ENCODE measurements at places on chromosomes 2 and 18. TPM values are rescaled to one million over a fixed set of nuclear protein-coding genes. Genes with fewer than 3 reads are reported as not detected.

DNA sequence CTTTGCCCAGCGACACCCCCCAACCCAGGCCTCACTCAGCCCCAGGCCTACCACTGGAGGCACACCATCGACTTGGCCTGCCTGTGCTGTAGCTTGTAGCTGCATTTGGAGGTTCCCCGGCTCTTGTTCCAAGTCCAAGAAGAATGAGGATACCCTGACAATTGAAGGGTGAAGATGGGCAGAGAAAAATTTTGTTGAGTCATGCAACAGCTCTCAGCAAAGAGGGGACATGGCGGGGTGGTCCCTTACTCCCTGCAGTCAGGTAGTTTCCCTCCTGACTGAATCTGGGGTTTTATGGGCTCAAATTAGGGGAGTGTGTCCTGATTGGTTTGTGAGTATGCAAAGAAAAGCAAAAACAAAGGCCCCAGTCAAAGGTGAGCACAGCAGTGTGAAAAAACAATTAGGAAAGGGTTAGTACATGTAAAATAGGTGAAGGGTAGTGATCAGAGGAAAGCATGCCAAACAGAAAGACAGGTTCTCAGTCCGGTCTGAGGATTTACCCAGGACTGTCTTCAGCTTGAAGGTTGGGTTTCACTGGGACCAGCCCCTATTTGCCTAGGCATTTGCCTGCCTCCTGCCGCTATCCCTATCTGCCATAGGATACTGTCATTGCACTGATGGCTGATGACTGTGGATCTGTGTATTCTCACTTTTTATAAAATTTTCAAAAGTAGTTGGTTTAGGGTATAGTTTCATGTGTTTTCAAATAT lies 316.4 kb upstream of the RND3 start:
- no peak for DNase-seq
- H3K4me3 ChIP-seq = no peak overlapping the region
- peaks cover 2% of the 10 kb centered on the region for H3K27me3 ChIP-seq
- H3K27ac ChIP-seq = no peak overlapping the region
- H3K36me3 ChIP-seq = no peaks in the 10 kb centered on the region

- H3K4me1 ChIP-seq = no peaks in the 10 kb centered on the region
- H3K36me3 ChIP-seq = no peaks in the 10 kb centered on the region
- no peak for DNase-seq
- H3K27me3 ChIP-seq = no peaks in the 10 kb centered on the region
- no peak overlapping the region for H3K27ac ChIP-seq
- no peak overlapping the region for H3K4me3 ChIP-seq
These were observed 194.0 kb downstream of the VWC2L start for GRCh38 chr2:214604861-214605260.

- no peak overlapping the region for H3K4me3 ChIP-seq
- peaks cover 19% of the 10 kb centered on the region for H3K4me1 ChIP-seq
- peaks cover 2% of the 10 kb centered on the region for H3K27me3 ChIP-seq
- DNase-seq = peak; percentile 7
These were observed 262.8 kb downstream of the ZEB2 start for GRCh38 chr2:144256996-144257707.

DNA sequence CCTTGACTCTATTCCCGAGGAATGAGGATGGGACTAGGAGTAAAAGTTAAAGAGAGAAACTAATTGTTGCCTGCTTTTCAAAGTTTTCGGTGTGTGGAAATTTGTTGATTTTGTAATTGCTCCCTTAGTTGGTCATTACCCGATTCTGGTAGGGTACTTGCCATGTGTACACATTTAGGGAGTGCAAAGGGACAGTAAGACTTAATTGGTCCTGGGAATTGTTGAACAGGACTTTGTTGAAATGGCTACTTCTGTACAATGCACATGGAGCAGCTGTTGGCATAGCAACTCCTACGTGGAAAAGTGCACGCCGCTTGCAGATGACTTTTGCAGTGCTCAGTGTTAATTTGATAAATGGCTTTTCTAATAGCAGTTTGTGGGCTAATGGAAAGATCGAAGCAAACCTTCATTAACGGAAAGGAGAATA lies 22.9 kb downstream of the EPAS1 start:
- no peak overlapping the region for H3K27ac ChIP-seq
- H3K36me3 ChIP-seq = no peaks in the 10 kb centered on the region
- no peak overlapping the region for H3K4me3 ChIP-seq
- H3K27me3 ChIP-seq = no peaks in the 10 kb centered on the region

GRCh38 chr2:177262092-177262491 lies 2.4 kb downstream of the NFE2L2 start:
- H3K4me3 ChIP-seq = peak overlapping the region; percentile 92
- H3K36me3 ChIP-seq = peaks cover 42% of the 10 kb centered on the region
- no peak for DNase-seq
- H3K27me3 ChIP-seq = no peaks in the 10 kb centered on the region

DNA sequence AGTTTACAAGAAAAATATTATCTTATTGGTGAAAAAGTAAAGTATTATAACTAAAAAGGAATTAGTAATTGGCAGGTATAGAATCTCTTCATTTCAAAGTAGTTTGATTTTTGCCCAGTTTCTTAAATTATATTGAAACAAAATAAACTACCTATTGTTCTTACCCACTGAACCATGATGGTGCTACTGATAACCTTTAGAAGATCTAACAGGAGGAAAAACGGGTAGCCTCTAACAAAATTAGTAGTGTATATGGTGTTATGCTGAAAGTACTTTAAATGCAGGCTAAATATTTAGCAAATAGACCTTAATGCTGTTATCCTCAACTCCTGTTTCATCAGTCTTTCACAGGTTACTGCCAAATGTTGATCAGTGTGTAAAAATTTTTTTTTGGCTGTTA lies 19.1 kb downstream of the MRPS9 start:
- peaks cover 28% of the 10 kb centered on the region for H3K36me3 ChIP-seq
- no peak for DNase-seq
- H3K27ac ChIP-seq = no peak overlapping the region
- H3K4me3 ChIP-seq = no peak overlapping the region
- H3K27me3 ChIP-seq = no peaks in the 10 kb centered on the region
- peaks cover 7% of the 10 kb centered on the region for H3K4me1 ChIP-seq

DNA sequence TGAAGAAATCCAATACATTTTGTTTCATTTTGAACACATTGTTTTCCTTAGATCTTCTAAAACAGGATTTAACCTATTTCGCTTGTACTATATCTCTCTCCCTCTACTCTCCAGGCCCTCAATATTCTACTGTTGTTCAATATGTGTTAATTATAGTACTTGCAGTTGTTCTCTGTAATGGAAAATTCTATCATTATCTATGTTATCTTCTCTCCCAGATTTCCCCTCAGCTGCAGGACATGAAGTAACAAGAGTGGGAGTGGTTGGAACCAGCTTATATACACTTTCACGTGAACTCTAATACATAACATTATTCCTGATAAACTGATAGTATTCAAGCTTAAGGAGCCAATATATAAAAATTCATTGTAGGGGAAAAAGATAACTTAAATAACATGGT lies 7.0 kb upstream of the STRN start:
- DNase-seq = no peak
- H3K27ac ChIP-seq = no peak overlapping the region
- H3K36me3 ChIP-seq = peaks cover 4% of the 10 kb centered on the region

- H3K27me3 ChIP-seq = no peaks in the 10 kb centered on the region
- H3K27ac ChIP-seq = no peak overlapping the region
- no peaks in the 10 kb centered on the region for H3K4me1 ChIP-seq
- H3K4me3 ChIP-seq = no peak overlapping the region
- H3K36me3 ChIP-seq = no peaks in the 10 kb centered on the region
These were observed 174.1 kb downstream of the NOL4 start for GRCh38 chr18:34050661-34051060.

DNA sequence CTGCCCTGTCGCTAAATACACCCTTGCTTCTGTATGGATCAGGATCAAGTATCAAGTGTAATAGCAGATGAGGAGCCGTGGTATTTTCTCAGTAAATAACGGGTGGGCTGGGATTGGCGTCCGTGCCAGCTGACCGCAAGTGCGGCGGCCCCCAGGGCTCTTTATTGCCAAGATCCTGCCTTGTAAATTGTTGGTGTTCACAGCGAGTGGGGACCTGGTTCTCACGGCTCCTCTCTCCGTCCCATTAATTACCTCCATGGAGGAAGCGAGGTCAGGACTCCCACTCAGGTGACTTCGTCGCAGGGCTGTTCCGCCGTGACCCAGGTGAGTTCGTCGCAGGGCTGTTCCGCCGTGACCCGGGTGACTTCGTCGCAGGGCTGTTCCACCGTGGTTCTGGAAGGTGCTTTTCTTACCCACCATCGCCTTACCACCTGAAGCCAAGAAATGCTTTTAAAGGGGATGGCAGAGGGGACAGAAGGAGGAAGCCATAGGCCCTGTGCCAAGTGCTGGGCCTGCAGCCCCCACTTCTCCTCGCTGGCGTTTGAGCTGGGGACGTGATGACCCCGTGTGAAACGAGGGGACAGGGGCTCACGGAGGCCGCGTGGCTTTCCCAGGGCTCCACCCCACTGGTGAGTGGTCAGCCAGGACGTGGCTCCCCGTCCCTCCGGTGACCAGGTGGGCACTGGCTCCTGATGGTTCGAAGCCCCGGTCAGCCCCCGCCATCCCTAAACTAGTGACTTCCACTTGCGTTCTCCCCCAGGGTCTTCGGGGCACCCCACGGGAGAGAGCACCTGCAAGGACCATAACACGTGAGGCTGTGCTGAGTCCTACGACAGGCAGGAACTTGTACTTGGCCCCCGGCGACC lies 118.4 kb downstream of the TWIST2 start:
- DNase-seq = no peak
- no peak overlapping the region for H3K27ac ChIP-seq
- peaks cover 2% of the 10 kb centered on the region for H3K27me3 ChIP-seq
- no peaks in the 10 kb centered on the region for H3K4me1 ChIP-seq
- H3K4me3 ChIP-seq = no peak overlapping the region

GRCh38 chr2:169185711-169186110 lies 116.3 kb downstream of the DHRS9 start:
- H3K27me3 ChIP-seq = no peaks in the 10 kb centered on the region
- no peak for DNase-seq
- H3K36me3 ChIP-seq = no peaks in the 10 kb centered on the region
- no peaks in the 10 kb centered on the region for H3K4me1 ChIP-seq

DNA sequence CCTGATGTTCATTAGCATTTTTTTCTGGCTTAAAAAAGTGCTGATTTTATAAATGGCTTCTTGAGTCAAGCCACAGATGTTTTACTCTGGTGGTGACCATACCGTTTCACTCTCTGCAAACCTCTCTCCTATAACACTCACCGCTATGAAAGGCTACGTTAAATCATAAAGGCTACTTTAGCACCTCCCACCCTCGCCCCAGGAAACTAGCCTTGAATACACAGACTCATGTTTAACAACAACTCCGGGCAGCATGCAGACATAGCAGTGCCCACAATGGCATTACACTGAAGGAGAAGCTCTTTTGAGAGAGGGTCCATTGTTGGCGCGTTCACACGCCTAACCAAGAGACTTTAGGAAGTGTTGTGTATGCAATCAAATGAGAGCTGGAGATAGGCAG lies 5.6 kb downstream of the MYT1L start:
- no peak overlapping the region for H3K27ac ChIP-seq
- DNase-seq = no peak
- no peak overlapping the region for H3K4me3 ChIP-seq

GRCh38 chr2:10389573-10389972 lies 58.6 kb downstream of the ODC1 start:
- H3K27ac ChIP-seq = no peak overlapping the region
- H3K4me3 ChIP-seq = no peak overlapping the region
- no peaks in the 10 kb centered on the region for H3K27me3 ChIP-seq
- DNase-seq = no peak
- no peaks in the 10 kb centered on the region for H3K36me3 ChIP-seq

Gene CD207
- total RNA-seq = not detected

Gene DCAF17
- total RNA-seq = 21.1 TPM

Gene CNTNAP5
- not detected for total RNA-seq

Gene SATB2
- total RNA-seq = 0.02 TPM

Gene HNRNPLL
- total RNA-seq = 54.4 TPM

Gene EFEMP1
- not detected for total RNA-seq

Gene THSD7B
- not detected for total RNA-seq

Gene IRS1
- 2.7 TPM for total RNA-seq

Gene MTA3
- total RNA-seq = 31.9 TPM

Gene HOXD10
- total RNA-seq = not detected

Gene GAL3ST2
- total RNA-seq = not detected

Gene ALPG
- not detected for total RNA-seq

All from activated naive CD4-positive, alpha-beta T cell treated with anti-CD3 and anti-CD28 coated beads for 36 hours (primary cell).